CD4-positive, alpha-beta T cell treated with Interleukin-4 for 1 hour (primary cell): ENCODE measurements at places on chromosomes 2 and 18.

DNA sequence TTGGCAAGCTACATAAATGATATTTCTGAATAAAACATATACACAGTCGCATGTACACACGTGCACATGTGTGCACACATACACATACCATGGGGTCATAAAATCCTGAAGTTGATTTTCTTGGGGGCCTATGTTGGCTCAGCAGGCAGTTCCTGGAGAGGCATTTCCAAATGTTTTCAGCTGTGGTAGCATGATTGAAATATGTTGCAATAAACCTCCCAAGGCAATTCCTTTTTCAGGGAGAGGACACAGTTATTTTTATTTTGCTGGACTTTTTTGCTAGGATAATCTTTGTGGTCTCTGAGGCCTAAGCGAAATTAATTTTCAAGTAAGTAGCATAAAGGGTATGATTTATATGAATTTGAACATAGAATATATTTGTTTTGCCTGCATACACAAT is 126.7 kb upstream of the LTBP1 start:
- no peak for DNase-seq

DNA sequence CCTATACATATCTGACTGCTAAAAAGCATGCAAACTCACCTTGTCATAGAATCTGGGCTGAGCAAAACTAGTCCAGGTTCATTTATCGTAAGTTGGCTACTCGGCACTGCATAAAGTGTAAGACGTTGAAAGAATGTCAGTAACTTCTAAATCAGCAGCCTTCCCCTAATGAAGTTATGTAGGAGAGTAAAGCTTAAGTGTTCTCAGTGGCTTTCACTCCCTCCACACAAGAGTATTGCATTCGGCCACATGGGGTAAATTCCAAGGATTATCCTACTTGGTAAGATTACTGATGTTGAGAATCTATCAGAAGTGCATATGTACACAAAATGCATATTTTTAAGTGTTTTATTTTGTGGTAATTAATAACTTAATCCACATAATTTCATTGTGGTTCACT is 130.1 kb downstream of the LCLAT1 start:
- DNase-seq = no peak

DNA sequence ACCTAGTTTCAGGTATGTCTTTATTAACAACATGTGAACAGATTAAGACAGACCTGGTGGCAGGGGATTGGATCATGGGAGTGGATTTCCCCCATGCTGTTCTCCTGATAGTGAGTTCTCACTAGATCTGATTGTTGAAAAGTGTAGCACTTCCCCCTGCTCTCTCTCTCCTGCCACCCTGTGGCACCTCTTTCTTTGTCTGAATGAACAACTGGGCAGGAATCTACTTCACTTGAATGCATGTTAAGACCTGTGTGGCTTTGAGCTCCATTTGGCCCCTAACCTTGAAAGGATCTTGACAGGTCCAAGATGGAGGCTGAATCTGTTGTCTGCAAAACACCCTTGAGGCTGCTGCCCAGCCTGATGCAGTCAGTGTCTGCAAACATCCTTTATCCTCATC is 194.4 kb downstream of the RNF144A start:
- peak; percentile 9 for DNase-seq

GRCh38 chr18:69400253-69400975 is at the start of gene DOK6:
Gene DOK6 (plus strand): TSS chr18:69400888.
- DNase-seq = no peak

GRCh38 chr2:196170606-196171247 is 651 bp downstream of the STK17B start:
- DNase-seq = peak; percentile 76

DNA sequence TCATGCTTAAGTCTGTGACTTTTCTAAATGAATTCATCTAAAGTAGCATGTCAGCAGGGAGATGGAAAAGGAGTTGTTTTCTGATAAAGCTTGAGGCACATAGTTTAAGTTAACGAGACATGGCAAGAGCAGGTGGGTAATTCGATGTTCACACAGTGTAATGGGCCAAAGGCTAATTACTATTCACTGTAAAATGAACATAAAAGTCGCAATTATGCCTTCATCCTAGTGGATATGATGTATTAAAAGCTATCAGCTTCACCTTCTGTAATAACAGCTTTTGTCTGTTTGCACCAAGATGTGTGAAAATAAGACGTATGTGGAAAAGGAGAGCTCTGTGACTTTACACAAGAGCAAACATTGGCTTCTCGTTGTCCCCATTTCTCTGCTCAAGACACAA is 94.2 kb upstream of the CDH20 start:
- no peak for DNase-seq

DNA sequence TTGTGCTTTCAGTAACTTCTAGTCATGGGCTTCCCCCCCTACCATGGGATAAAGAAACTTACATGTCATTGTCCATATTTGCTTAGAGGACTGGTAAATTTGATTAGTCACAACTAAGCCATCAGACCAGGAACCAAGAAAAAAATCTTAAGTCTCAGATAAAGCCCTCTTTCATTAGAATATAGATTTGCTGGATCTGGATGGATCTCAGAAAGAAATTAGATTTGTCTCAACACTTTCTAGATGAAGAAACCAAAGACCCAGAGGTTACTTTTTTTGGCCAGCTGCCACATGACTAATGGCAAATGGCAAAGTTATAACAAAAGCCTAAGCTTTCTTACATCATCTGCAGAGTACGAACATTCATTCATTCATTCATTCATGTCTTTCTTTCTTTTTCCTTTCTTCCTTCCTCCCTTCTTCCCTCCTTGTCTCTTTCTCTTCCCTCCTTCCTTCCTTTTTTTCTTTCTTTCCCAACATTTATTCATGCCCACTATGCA is 60.2 kb downstream of the CDCA7 start:
- DNase-seq = no peak

- peak; percentile 26 for DNase-seq
Observed at GRCh38 chr2:101306410-101306809, 2.1 kb downstream of the RNF149 start.

GRCh38 chr2:136110526-136110925 is 7.4 kb downstream of the CXCR4 start:
- DNase-seq = no peak

- no peak for DNase-seq
Observed at GRCh38 chr2:205161156-205161839, 521.0 kb upstream of the NRP2 start.

GRCh38 chr2:239950144-239951128 is 74.7 kb downstream of the NDUFA10 start:
- no peak for DNase-seq

- no peak for DNase-seq
Observed at GRCh38 chr2:8219096-8219495, 462.8 kb upstream of the ID2 start.

GRCh38 chr2:71721669-71722068 is 268.3 kb downstream of the DYSF start:
- DNase-seq = no peak

GRCh38 chr2:150866431-150866830 is 379.0 kb upstream of the RND3 start:
- DNase-seq = no peak

- peak; percentile 20 for DNase-seq
Observed at GRCh38 chr18:21599585-21600525, 649 bp downstream of the ESCO1 start.

DNA sequence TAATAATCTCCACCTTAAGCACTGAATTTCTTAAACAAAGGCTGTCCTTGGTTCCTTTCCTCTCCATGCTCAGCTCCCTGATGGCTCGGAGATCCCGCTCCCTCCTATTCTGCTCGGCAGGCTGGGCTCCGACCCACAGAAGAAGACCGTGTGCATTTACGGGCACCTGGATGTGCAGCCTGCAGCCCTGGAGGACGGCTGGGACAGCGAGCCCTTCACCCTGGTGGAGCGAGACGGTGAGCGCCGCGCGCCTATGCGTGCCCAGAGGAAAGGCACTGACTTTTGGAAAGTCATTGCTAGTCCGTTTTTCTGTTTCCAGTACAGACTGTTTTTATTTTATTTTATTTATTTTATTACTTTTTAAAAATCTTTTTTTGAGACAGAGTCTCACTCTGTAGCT is 9.6 kb downstream of the CNDP2 start:
- no peak for DNase-seq

DNA sequence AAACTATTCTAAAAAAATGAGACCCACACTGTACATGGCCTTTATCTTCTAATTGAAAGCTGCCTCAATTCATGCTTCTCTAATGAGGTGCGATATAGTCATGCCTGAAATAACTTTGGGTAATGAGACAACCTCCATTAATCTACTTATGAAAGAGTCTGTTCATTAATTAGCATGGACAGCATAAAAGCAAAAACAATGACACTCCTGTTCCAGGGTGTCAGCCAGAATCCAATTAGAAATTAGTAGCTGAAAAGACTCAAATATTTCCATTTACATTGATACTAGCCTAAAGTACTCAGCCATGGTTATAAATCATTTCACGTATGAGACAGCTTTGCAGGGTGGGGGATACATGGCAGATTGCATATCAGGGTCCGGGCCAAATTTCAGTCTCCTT is 288.7 kb downstream of the AKAIN1 start:
- DNase-seq = no peak

DNA sequence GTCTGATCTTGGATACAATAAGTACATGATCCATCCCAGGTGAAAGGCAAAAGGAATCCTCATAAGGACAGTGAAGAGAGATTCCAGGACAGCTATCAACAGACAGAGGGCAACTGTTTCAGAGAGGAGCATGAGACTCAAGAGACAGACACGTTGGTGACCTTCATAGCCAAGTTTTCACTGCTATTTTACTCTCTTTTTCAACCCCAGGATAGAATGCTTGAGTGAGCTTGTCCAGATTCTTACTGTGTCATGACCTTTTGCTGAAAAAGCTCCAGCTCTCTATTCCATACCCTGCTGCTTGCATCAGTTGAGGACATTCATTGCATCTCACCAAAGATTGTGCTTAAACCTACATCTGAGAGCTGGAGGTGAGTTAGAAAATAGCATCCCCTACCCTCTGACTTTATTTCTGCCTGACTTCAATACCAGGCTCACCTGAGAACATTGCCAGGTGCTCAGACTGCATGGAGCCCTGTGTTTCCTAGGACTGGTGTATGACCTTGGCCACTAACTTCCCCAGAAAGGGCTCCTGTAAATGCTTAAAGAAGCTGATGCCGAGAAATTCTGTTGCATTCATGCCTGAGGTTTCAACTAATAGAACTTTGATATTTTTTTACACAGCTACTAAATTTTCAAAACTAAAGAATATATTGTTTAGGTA is 70.4 kb upstream of the TMEM17 start:
- no peak for DNase-seq

GRCh38 chr2:68317971-68318913 is 1.5 kb downstream of the CNRIP1 start:
- DNase-seq = no peak

DNA sequence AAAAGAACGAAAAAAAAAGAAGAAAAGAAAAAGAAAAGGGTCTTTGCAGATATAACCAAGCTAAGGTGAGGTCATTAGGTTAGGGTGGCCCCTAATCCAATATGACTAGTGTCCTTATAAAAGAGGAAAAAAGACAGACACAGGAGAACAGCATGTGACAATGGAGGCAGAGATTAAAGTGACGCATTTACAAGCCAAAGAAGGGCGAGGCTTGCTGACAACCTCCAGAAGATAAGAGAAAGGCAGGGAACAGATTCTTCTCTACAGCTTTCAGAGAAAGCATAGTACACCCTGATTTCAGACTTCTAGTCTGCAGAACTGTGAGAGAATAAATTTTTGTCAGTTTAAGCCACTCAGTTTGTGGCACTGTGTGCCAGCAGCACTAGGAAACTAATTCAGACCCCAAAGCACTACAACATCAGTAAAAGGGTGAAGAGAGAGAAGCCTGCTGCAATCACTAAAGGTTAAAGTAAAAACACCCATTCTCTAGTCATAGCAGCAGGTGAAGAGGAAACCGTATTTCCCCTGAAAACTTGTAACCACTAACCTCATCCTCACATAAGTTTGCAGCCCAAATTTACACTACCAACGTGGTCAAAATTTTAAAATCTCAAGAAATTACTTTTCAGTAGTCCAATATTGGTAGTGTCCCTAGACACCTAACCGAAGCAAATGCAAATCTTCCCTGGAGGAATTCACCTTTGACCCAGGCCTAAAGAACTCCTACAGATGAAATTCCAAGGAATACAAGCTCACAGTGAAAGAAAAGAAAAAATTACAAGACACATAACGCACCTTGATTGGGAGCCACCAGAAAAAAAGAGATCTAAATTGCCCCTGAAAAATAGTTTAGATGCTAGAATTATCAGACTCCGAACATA is 17.5 kb downstream of the REEP1 start:
- DNase-seq = no peak

GRCh38 chr18:2135309-2135708 is 436.0 kb downstream of the METTL4 start:
- no peak for DNase-seq

- no peak for DNase-seq
Observed at GRCh38 chr2:217918308-217919024, 84.3 kb downstream of the TNS1 start.

GRCh38 chr18:58225101-58225500 is 181.1 kb downstream of the NEDD4L start:
- no peak for DNase-seq

DNA sequence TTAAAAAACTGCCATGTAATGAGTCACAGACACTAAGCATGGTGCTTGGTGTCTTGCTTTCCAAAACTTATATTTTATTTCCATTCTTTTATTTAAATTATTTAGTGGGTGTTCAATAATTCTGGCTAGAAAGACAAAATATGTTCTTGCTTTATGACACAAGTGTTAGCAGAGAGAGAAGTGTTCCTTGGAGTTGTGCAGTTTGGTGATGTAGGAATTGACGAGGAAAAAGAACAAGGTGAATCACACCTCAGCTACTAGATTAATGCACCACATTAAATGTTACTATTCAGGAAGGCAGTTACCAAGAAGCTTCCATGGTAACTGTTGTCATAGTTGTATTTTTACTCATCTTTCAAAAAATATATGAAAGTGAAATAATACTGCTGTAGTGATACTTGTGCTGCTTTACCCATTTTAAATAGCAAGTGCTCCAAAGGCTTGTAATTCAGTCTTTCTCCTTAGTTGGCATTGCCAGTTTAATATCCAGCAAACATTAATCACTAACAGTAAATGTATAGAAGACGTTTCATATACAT is 28.3 kb downstream of the ADAM23 start:
- DNase-seq = no peak

- DNase-seq = no peak
Observed at GRCh38 chr18:29892960-29893558, 1149.5 kb downstream of the DSC3 start.

- no peak for DNase-seq
Observed at GRCh38 chr2:239291475-239292350, 109.1 kb downstream of the HDAC4 start.

DNA sequence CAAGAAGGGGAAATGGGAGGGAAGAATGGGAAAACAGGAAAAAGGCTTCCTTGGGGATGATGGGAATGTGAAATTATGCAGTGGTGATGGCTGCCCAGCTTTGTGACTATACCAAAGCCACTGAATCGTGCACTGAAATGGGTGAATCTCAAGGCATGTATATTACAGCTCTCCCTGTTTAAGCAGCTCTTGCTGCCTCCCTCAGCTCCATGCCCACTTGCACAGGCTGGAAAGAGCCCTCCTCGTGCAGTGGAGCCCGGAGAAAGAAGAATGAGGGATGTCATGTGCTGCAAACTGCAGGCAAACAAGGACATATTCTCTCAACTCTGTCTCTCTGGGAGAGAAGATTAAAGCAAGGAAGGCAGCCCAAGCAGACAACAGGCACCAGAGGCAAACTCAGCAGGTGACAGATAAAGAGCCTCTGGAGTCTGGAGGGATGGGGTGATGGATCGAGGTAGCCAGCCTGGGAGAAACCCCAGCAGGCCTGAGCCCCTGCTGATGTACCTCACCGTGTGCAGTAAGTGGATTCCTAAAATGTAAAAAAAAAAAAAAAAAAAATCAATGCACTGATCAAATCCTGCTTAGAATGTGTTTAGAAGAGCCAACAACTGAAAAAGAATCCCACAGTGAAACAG is 62.4 kb upstream of the SLC66A3 start:
- DNase-seq = no peak

- no peak for DNase-seq
Observed at GRCh38 chr2:189336276-189336975, 104.8 kb upstream of the WDR75 start.
